ENCODE measurements at places on chromosomes 7 and 10.

- H3K4me1 ChIP-seq = peaks cover 24% of the 10 kb centered on the region
- peak; percentile 77 for DNase-seq
- H3K27ac ChIP-seq = no peak overlapping the region
- H3K4me3 ChIP-seq = peak overlapping the region; percentile 88
Observed at GRCh38 chr7:45923290-45923689, 2.2 kb upstream of the IGFBP3 start.

- no peak for DNase-seq
- no peak overlapping the region for H3K4me3 ChIP-seq
- no peak overlapping the region for H3K27ac ChIP-seq
Observed at GRCh38 chr10:29740981-29741545, 106.3 kb upstream of the SVIL start.

GRCh38 chr10:103740611-103741010 is 114.8 kb downstream of the SH3PXD2A start:
- peaks cover 21% of the 10 kb centered on the region for H3K4me1 ChIP-seq
- no peaks in the 10 kb centered on the region for H3K27me3 ChIP-seq
- no peaks in the 10 kb centered on the region for H3K36me3 ChIP-seq
- no peak for DNase-seq
- no peak overlapping the region for H3K4me3 ChIP-seq
- no peak overlapping the region for H3K27ac ChIP-seq

- H3K4me1 ChIP-seq = no peaks in the 10 kb centered on the region
- H3K27ac ChIP-seq = no peak overlapping the region
- H3K27me3 ChIP-seq = peaks cover 4% of the 10 kb centered on the region
- no peak for DNase-seq
- no peak overlapping the region for H3K4me3 ChIP-seq
- H3K36me3 ChIP-seq = no peaks in the 10 kb centered on the region
Observed at GRCh38 chr10:121999301-121999700, 10.3 kb downstream of the TACC2 start.

DNA sequence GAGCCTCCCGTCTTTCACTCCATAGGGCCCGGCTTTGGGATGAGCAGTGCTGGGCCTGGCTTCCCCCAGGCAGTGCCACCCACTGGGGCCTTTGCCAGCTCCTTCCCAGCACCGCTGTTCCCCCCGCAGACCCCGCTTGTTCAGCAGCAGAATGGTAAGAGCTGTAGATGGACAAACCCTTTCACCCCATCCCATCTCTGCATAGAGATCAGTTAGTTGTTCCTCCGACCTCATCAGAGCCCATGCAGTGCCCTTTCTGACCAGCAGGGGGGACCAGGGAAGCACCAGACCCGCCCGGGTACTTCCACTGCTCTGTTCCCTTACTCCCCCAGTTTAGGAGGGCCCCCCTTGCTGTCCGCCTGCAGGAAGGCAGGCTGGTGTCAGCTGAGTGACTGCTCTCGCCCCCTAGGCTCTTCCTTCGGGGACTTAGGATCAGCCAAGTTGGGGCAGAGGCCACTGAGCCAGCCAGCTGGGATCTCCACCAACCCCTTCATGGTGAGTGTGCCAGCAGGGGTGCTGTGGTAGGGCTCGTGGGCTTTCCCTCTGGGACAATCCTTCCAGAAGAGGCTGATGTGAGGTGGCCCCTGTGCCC is 9.8 kb downstream of the SAP25 start:
- peaks cover 17% of the 10 kb centered on the region for H3K36me3 ChIP-seq
- no peak overlapping the region for H3K4me3 ChIP-seq
- H3K4me1 ChIP-seq = peaks cover 12% of the 10 kb centered on the region
- H3K27ac ChIP-seq = no peak overlapping the region
- no peaks in the 10 kb centered on the region for H3K27me3 ChIP-seq
- DNase-seq = peak; percentile 76

- no peaks in the 10 kb centered on the region for H3K4me1 ChIP-seq
- DNase-seq = no peak
- no peak overlapping the region for H3K27ac ChIP-seq
- no peak overlapping the region for H3K4me3 ChIP-seq
Observed at GRCh38 chr10:71125749-71126107, 86.6 kb upstream of the UNC5B start.

- DNase-seq = peak; percentile 92
- H3K27me3 ChIP-seq = no peaks in the 10 kb centered on the region
- no peaks in the 10 kb centered on the region for H3K4me1 ChIP-seq
- H3K27ac ChIP-seq = no peak overlapping the region
- no peak overlapping the region for H3K4me3 ChIP-seq
- no peaks in the 10 kb centered on the region for H3K36me3 ChIP-seq
Observed at GRCh38 chr7:116218051-116218645, 7.8 kb downstream of the TES start.

- H3K4me1 ChIP-seq = peaks cover 14% of the 10 kb centered on the region
- no peaks in the 10 kb centered on the region for H3K27me3 ChIP-seq
- H3K4me3 ChIP-seq = no peak overlapping the region
- DNase-seq = no peak
- H3K36me3 ChIP-seq = peaks cover 49% of the 10 kb centered on the region
Observed at GRCh38 chr7:140559410-140559809, 80.1 kb upstream of the MKRN1 start.

- H3K27me3 ChIP-seq = no peaks in the 10 kb centered on the region
- H3K27ac ChIP-seq = no peak overlapping the region
- no peak for DNase-seq
Observed at GRCh38 chr10:110569736-110570135, 2.2 kb downstream of the SMC3 start.

- H3K4me3 ChIP-seq = no peak overlapping the region
- no peak overlapping the region for H3K27ac ChIP-seq
- DNase-seq = no peak
- peaks cover 10% of the 10 kb centered on the region for H3K27me3 ChIP-seq
- no peaks in the 10 kb centered on the region for H3K36me3 ChIP-seq
Observed at GRCh38 chr10:68242051-68242450, 10.1 kb upstream of the ATOH7 start.

DNA sequence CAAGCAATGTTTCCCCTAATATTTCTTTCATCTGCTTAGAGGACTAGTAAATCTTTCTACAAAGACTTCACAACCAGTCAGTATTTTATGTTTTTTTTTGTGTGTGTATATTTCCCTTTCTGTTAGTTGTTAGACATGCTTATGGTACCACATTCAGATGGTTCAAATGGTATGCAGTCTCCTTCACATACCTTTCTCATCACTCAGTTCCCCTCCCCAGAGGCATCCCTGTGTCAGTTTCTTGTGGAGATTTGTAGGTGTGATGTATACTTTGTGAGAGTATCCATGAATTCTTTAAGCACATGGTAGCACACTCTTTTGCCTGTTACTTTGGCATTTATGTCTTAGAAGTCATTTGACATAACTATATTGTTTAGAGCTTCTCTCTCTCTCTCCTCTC is 4.4 kb downstream of the ZNF485 start:
- H3K27ac ChIP-seq = no peak overlapping the region
- peaks cover 10% of the 10 kb centered on the region for H3K36me3 ChIP-seq
- no peaks in the 10 kb centered on the region for H3K27me3 ChIP-seq
- no peak overlapping the region for H3K4me3 ChIP-seq
- no peak for DNase-seq

- H3K27ac ChIP-seq = no peak overlapping the region
- DNase-seq = no peak
- no peaks in the 10 kb centered on the region for H3K4me1 ChIP-seq
Observed at GRCh38 chr7:55618913-55619312, 46.6 kb upstream of the VOPP1 start.

DNA sequence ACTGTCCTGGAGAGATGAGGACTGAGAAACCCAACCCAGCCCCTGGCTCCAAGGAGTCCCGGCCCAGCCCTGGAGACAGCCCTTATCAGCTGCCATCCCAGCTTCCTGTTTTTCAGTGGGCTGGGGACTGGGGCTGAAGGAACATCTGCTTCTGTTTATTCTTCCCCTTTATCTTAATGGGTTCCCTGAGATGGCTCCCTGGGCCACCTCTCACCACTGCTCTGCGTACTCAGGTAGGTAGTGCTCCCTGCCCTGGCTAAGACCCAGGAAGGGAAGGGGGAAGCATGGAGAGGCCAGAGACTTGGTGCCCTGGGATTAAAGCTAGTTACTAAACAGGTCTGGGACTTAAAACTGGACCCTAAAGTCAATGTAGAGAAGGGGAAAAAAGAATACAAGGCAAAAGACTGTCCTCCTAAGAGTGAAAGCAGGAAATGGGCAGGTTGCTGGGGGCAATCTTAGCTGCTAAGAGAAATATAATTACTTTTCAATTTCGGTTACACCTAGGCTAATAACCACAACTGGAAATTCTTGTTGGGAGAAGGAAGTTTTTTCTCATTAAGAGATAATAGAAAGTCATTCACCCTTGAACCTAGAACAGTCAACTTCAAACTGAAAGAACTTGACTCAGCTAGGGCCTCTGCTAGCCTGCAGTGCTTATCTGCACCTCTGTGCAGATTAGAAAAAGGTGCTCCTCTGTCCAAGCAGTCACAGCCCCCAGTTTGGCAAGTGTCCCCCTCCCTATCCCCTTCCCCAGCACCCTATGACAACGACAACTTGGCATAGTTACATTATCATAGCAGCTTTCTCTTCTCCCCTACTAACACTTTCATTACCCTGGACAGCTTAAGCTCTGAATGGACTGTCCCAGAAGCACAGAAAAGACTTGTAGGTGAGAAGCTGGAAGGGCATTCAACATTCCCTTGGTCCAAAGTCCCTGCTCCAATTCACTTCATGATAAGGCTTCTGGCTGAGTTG is 65.6 kb upstream of the KDM7A start:
- no peak for DNase-seq
- peaks cover 38% of the 10 kb centered on the region for H3K27me3 ChIP-seq
- H3K4me1 ChIP-seq = no peaks in the 10 kb centered on the region
- no peak overlapping the region for H3K4me3 ChIP-seq
- H3K36me3 ChIP-seq = no peaks in the 10 kb centered on the region

DNA sequence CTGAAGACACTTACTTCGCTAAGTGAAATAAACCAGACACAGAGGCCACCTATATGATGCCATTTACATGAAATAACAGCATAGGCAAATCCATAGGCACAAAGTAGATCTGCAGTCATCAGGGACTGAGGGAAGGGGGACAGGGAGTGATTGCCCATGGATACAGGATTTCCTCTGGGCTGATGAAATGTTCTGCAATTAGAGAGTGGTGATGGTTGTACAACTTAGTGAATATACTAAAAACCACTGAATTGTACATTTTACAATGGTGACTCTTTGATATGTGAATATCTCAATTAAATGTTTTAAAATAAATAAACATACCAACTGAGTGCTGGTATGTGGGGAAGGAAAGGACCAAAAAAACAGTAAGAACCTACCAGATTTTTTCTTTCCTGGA is 20.4 kb downstream of the PPA1 start:
- no peak for DNase-seq
- H3K4me3 ChIP-seq = no peak overlapping the region
- H3K36me3 ChIP-seq = peaks cover 17% of the 10 kb centered on the region
- no peak overlapping the region for H3K27ac ChIP-seq
- H3K4me1 ChIP-seq = no peaks in the 10 kb centered on the region

DNA sequence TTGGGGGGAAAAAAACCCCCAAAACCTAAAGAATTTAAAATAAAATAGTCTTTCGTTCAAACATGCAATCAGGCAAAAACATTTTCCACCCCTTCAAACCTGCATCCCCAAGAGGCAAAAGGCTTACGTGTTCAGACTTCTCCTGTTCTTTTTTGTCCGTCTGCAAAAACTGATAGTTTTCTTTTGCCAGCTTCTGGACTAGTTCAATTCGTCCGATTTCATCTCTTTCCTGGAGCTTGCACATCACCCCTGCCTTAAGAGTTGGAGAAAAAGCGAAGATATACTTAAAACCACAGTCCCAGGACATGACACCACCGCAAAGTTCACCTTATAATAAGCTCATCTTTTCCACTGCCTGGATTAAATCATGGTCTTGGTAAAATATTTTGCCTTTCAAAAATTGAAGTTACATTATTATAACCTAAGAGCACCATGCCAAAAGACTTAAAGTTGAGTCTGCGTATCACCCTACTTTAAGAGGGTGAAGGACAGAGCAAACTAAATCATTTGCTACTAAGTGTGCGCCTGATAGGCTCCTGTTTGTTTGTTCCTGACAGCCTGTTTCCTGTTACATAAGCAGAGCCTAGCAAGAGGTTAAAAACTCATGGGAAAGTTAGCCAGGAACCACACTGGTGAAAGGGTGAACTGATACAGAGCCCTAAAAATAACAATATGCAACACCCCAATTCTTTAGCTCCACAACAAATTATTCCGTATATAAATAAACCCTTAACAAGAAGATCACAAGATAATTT is 137.0 kb downstream of the RAPGEF5 start:
- peak; percentile 69 for DNase-seq
- no peaks in the 10 kb centered on the region for H3K27me3 ChIP-seq
- H3K4me1 ChIP-seq = no peaks in the 10 kb centered on the region
- H3K36me3 ChIP-seq = no peaks in the 10 kb centered on the region
- no peak overlapping the region for H3K4me3 ChIP-seq

GRCh38 chr7:90692396-90692795 is 96.3 kb downstream of the CDK14 start:
- no peaks in the 10 kb centered on the region for H3K36me3 ChIP-seq
- H3K4me1 ChIP-seq = no peaks in the 10 kb centered on the region
- H3K27me3 ChIP-seq = no peaks in the 10 kb centered on the region
- H3K27ac ChIP-seq = peak overlapping the region; percentile 8
- H3K4me3 ChIP-seq = no peak overlapping the region

- DNase-seq = no peak
- no peaks in the 10 kb centered on the region for H3K4me1 ChIP-seq
- H3K27ac ChIP-seq = no peak overlapping the region
- H3K27me3 ChIP-seq = no peaks in the 10 kb centered on the region
Observed at GRCh38 chr10:16192337-16192736, 244.5 kb upstream of the PTER start.

- H3K4me3 ChIP-seq = peak overlapping the region; percentile 50
- DNase-seq = peak; percentile 94
- peak overlapping the region; percentile 97 for H3K27ac ChIP-seq
Observed at GRCh38 chr7:74587435-74588126, 69.9 kb upstream of the GTF2I start.

- H3K36me3 ChIP-seq = no peaks in the 10 kb centered on the region
- H3K4me1 ChIP-seq = peaks cover 10% of the 10 kb centered on the region
- H3K4me3 ChIP-seq = no peak overlapping the region
- H3K27ac ChIP-seq = no peak overlapping the region
- peak; percentile 18 for DNase-seq
Observed at GRCh38 chr7:4144811-4145510, 537.1 kb upstream of the FOXK1 start.

DNA sequence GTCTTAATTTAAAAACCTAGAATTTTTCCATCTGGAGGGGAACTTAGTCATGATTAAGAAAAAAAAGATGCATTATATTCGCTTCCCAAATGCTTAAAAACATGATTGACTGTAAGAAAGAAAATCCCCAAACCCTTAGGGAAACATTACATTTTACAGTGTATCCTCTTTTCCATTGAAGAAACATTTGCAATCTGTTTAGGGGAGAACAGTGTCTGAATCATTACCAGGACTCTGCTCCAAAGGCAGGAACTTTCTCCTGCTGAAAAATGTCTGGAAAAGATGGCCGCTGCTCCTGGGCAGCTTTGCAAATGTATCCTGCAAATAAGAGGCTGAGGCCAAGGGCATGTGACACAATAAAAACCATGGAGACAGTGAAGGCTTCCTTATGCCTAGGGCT is 173.7 kb downstream of the BUB3 start:
- no peak for DNase-seq
- H3K36me3 ChIP-seq = no peaks in the 10 kb centered on the region
- H3K4me1 ChIP-seq = no peaks in the 10 kb centered on the region
- H3K27me3 ChIP-seq = no peaks in the 10 kb centered on the region
- H3K27ac ChIP-seq = no peak overlapping the region
